ENCODE measurements at places on chromosomes 4 and X.

- peak; percentile 85 for DNase-seq
Observed at GRCh38 chrX:131802836-131803626, 220.1 kb upstream of the STK26 start.

GRCh38 chr4:143084566-143084965, 100.2 kb upstream of the USP38 start:
- DNase-seq, result no peak

GRCh38 chr4:10659251-10659650, 25.3 kb downstream of the CLNK start:
- DNase-seq, result no peak

GRCh38 chr4:110196871-110197528, 1.4 kb downstream of the ELOVL6 start:
- peak; percentile 46 for DNase-seq

DNA sequence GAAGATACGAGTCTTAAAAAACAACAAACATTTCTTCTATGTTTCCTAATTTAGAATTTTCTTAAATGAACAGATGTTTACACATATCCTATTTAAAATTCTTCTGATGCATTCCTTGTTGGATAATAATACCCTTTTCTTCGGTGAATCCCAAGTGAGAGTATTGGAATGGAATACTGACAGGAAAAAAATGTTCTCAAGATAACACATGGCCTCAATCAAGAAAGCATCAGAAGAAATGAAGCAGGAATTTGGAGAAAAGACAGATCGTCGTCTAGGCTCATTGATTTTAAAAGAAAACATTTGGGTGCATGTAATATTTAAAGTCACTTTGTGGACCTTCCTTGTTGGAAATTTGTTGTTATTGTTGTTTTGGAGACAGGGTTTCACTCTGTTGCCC, 196.9 kb upstream of the ANK2 start:
- no peak for DNase-seq

- no peak for DNase-seq
Observed at GRCh38 chr4:110630688-110631402, 8.0 kb upstream of the PITX2 start.

DNA sequence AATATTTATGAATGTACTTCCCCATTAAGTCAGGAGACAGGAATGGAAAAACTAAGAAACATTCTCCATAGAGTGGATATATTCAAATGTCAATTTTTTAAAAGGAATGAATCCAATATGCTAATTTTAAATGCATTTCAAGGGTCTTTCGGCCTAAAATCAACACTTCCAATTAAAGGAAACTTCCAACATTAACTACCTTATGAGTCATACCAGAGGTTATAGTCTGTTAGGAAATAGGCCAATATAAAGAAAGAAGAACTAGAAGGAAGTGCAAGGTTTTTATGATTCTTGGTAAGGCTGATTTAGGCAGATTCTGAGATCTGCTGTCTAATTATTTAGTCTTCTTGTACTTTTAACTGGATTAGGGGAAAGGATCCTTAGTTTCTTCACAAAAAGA, 260.1 kb upstream of the EDNRA start:
- DNase-seq, result no peak

DNA sequence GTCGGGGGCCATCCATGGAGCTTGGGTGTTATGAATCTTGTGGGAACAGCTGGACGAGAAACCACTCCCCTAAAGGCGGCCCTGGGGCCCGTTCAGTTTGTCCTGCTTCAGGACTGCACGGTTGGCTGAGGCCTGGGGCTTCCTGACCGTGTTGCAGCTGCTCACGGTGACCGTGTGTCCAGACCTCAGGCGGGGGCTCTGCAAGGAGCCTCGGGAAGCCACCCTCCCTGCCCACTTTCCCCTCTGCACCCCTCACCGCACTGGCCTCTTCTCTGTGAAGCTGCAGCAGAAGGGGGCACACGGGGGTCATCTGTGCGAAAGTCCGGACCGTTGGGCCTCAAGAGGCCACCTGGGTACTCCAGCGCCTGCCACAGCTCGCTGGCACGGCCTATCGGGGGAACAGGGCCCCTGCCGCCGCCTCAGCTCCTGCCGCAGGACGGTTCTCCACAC, 29.4 kb downstream of the UVSSA start:
- no peak for DNase-seq

DNA sequence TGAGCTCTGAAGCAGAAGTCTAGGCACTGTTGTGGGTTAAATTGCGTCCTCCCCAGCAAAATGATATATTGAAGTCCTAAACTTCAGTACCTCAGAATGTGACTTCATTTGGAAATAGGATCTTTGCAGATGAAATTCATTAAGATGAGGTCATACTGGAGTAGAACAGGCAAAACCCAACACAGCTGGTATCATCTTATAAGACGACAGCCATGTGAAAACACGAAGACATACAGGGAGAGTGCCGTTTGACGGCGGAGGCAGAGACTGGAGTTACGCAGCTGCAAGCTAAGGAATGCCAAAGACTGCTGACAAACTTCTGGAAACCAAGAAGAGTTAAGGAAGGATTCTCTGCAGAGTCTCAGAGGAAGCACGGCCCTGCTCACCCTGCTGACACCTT, 241.5 kb downstream of the MAML3 start:
- DNase-seq, result no peak

DNA sequence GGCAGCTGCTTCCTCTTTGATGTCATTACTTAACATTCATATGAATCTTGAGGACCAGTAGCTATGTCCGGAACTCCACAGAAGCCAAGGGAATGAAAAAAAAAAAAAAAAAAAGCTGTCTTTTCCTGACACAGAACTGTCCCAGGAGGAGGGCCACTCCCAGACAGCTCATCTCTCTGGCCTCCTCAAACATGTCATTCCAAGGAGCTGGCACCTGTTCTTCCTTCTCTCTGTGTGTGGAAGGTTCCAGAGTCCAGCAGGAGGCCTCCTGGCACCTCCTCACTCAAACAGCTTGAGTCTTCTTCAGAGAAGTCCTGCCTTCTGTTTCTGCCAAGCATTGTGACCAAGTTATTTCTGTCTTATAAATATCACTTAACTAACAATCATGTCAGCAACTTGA, 458.5 kb downstream of the AFF2 start:
- DNase-seq, result no peak

- no peak for DNase-seq
Observed at GRCh38 chr4:80431203-80431965, 95.9 kb downstream of the CFAP299 start.

GRCh38 chrX:118117741-118118140, 1.1 kb upstream of the KLHL13 start:
- no peak for DNase-seq

DNA sequence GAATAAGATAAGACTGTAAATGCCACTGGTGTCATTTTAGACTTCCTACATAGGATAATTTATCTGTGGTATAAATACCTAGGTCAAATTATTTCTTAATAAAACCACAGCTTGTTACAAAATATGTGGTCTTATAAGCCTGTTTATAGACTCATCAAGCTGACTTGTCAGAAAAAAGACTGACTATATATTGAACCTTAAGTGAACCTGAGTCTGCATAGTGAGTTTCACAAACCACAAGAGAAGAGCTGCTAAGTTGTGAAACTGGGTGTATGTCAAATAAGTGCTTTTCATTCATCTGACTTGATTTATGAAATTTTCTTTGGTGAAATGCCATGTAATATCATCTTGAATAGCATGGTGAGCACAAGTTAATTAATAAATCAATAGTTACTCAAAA, 48.4 kb upstream of the TMPRSS11A start:
- no peak for DNase-seq

- no peak for DNase-seq
Observed at GRCh38 chr4:86549163-86549788, 44.8 kb upstream of the PTPN13 start.

DNA sequence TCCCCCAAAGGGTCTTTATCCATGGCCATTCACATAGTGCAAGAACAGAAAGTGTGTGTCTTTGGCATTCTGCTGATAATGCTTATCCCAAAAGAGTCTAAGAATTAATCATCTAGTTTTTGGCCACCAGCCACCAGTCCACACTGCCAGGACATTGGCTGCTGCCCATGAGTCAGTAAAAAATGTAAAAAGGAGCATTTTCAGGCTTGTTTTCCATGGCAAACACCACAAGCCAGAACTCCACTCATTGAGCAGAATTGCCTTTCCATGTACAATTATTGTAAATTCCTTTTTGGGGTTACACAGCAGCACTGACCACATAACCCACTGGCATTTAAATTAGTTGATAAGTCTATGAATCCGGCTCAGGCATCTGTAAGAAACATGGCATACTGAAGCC, 89.2 kb upstream of the PRDX4 start:
- no peak for DNase-seq

DNA sequence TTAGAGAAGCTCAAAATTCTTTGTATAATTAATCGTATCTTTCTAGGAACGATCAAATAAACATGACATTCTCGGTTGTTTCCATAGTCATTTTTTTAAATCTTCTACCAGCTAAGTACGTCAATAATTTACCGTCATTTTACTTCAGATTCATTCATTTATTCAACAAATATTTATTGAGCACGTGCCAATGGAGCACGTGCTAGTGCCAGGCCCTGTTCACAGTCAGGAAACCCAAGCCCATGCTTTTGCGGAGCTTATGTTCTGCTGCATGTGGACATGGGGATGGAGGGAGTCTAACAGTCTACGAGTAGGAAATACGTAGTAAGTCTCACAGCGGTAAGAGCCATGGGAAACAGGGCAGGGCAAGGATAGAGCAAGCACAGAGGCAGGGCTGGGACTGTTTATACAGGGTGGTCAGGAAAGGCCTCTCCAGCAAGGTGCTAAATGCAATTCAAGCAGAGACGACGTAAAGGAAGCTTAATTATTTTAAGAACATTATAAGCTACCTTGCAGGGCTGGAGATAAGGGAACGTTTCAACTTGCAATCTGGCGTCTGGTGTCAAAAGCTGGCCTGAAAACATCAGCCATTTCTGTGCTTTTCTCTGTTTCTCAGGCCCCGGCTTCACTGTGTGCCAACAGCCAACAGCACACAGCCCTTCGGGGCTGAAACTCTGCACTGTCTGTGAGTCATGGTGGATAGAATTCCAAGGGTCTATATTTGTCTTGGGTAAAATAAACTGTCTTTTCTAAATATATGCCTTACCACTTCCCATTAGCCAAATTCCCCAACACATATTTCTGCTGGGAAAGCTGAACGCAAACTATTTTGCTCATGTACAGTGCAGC, 517.1 kb upstream of the ZFP42 start:
- DNase-seq, result no peak

- no peak for DNase-seq
Observed at GRCh38 chr4:33091961-33092360, 2371.8 kb downstream of the PCDH7 start.

DNA sequence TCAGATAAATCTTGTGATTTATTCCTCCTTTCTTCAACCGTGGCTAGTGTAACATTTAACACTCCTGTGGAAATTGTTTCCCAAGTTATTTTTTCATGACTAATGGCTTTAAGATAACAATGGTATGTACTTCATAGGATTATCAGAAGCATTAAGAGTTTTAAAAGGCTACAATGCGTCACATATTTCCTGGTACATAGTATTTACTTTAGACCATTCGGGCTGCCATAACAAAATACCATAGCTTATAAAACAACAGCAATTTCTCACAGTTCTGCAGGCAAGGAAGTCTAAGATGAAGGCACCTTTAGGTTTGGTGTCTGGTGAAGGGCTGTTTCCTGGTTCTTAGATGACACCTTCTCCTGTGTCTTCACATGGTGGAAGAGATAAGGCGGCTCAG, 158.6 kb downstream of the PAPSS1 start:
- no peak for DNase-seq

DNA sequence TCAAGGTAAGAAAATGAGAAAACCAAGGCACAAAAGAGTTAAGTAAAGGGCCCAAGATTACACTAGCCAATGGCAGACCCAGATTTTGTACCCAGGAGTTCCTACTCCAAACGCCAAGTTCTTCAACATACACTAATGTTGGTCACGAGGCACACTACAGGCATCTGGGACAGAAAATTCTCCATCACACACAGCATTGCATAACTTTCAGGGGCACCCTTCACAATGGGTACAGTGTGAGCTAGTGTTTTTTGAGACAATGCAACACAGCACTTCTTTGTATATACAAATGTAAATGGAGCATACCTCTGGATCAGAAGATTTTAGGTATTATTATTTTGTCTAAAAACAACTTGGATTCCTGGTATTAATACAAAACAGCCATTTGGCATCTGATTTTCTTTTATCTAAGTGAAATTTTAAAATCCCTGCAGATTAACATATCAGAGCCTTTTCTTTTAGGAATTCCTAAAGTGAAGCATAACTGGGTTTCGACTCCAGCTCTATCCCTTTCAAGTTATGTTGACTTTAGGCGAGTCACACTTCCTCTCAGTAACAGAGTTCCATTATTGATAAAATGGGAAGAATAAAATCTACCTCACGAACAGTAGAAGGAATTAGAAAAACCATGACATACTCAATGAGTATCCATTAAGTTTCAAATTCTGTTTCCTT, 41.1 kb downstream of the ADGRA3 start:
- DNase-seq, result no peak

GRCh38 chr4:27592738-27593137, 732.1 kb downstream of the STIM2 start:
- no peak for DNase-seq

- DNase-seq, result no peak
Observed at GRCh38 chrX:145552643-145553042, 265.0 kb upstream of the SLITRK2 start.

GRCh38 chrX:154596290-154596929, 11.5 kb downstream of the CTAG1A start:
- DNase-seq, result no peak

DNA sequence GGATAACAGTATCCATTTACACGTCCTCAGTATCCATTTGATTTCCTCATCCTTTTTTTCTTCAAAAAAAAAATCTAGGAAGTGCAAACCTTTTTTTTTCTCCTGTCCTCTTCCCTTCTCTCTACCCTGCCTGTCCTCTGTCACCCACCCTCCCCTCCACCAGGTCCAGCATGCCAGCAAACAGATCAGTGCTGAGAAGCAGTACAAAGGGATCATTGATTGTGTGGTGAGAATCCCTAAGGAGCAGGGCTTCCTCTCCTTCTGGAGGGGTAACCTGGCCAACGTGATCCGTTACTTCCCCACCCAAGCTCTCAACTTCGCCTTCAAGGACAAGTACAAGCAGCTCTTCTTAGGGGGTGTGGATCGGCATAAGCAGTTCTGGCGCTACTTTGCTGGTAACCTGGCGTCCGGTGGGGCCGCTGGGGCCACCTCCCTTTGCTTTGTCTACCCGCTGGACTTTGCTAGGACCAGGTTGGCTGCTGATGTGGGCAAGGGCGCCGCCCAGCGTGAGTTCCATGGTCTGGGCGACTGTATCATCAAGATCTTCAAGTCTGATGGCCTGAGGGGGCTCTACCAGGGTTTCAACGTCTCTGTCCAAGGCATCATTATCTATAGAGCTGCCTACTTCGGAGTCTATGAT, 1.7 kb downstream of the SLC25A4 start:
- no peak for DNase-seq

DNA sequence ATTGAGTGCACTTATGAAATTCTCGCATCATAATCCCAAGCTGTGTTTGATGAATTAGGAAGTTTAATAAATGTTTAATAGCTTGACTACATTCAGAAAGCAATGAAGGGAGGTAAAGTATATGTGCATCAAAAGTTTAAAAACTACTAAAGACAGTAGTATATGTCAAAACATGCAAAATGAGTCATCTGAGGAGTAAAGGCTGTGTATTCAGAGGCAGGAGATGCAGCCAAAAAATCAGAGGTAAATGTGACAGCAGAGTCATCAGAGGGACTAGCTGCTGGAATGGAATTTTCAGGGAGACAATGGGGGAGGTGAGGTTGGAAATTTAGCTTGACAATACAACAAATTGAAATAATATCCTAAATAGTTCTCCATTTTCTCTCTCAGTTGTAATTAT, 127.0 kb upstream of the FUNDC1 start:
- no peak for DNase-seq

All from CD4-positive, alpha-beta T cell treated with Interferon gamma for 1 hour (primary cell).